Lung (tissue), 17 donors: ENCODE measurements at places on chromosomes 11 and 22. TPM values are rescaled to one million over a fixed set of nuclear protein-coding genes. Genes with fewer than 3 reads are reported as not detected.

DNA sequence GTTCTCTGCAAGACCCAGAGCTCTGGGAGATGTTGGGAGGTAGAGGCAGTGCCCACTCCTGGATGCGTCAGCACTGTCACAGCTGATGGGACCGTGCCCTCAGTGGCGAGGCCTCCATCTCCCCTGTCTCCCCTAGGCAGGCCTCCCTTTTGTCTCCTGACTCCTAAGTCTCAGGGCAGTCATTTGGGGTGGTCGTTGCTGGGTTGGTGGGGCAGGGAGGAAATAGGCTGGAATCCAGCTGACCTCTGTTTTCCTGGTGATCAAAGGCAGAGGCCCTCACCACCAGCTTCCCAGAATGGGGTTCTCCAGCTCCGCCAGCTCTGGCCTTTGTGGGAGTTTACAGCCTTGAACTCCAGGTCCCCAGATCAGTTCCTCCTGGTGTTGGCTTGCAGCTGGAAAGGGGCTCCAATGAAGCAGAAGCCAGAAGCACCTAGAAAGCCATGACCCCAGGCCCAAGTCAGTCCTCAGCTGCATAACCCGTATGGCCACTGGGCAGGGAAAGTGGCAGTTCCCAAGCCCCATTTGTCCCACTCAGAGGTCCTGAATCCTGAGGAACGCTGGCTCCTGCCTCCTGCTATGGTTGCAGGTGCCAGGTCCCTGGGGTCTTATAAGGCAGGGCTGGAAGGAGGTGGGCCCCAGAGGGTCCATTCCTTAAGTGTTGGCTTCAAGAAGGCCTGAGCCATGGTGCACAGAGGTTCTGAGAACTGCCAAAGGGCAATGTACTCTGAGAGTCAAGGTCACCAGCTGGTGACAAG, 7.3 kb upstream of the FXYD2 start:
- DNase-seq, result peak; percentile 8

Gene PGA4
- total RNA-seq, result 1.8 TPM

Gene ASRGL1
- 36.1 TPM for total RNA-seq

DNA sequence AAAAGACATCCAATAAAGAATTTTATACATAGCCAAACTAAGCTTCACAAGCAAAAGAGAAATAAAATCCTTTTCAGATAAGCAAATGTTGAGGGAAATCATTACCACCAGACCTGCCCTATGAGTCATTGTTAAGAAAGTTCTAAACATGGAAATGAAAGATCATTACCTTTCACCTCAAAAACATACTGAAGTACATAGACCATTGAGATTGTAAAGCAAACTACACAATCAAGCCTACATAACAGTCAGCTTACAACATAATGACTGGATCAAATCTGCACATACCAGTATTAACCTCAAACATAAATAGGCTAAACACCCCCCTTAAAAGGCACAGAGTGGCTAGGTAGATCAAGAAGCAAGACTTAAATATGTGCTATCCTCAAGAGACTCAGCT, 501.0 kb upstream of the LUZP2 start:
- DNase-seq, result no peak

Gene BSX
- not detected for total RNA-seq

- no peak for DNase-seq
Measured at GRCh38 chr11:14082338-14082737, 119.8 kb downstream of the SPON1 start.

Gene FHIP1B
- total RNA-seq, result 42.0 TPM

DNA sequence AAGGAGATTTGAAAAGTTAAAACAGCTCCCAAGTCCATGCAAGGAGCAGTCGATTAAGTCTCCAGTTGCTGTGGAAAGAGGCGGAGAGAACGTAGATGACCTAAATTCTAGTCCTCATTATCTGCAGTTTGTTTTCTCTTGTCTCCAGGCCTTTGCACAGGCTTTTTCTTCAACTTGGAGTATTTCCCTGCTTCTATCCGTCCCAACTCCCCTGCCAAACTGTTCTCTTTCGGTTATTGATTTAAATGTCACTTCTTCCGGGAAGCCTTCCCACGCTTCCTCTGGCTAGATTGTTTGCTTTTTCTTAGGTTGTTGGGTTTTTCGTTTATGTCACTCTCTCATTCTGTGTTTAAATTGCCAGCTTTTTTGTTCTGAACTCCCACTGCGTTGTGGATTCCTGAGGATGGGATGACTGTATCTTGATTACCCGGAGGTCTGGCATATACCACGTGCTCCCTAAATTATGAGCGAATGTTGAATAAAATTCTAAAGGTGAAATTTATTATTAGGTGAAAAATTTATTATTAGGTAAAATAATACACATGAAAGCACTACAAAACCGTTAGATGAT, 463 bp downstream of the TMEM126B start:
- no peak for DNase-seq

GRCh38 chr11:2459016-2459725, 14.4 kb downstream of the KCNQ1 start:
- no peak for DNase-seq

- DNase-seq, result no peak
Measured at GRCh38 chr22:19480173-19480568, 451 bp downstream of the CDC45 start.

Gene ENTHD1
- not detected for total RNA-seq

- no peak for DNase-seq
Measured at GRCh38 chr11:86370922-86371594, 3.6 kb upstream of the CCDC81 start.

- no peak for DNase-seq
Measured at GRCh38 chr11:17851697-17852096, 117.1 kb downstream of the KCNC1 start.

Gene LDHAL6A
- total RNA-seq, result not detected

Gene DCPS
- 20.4 TPM for total RNA-seq

Gene C11orf65
- 3.3 TPM for total RNA-seq

- DNase-seq, result no peak
Measured at GRCh38 chr22:30167296-30167695, 79.3 kb downstream of the LIF start.

Gene PRSS23
- 19.3 TPM for total RNA-seq

GRCh38 chr11:57493507-57494503, 21.7 kb downstream of the SLC43A1 start:
- peak; percentile 52 for DNase-seq

Gene APOL4
- total RNA-seq, result 9.8 TPM

GRCh38 chr11:89361734-89362133, 129.4 kb downstream of the NOX4 start:
- peak; percentile 18 for DNase-seq

Gene FGF3
- total RNA-seq, result not detected

GRCh38 chr11:72038491-72038890, 39.8 kb downstream of the IL18BP start:
- peak; percentile 84 for DNase-seq

DNA sequence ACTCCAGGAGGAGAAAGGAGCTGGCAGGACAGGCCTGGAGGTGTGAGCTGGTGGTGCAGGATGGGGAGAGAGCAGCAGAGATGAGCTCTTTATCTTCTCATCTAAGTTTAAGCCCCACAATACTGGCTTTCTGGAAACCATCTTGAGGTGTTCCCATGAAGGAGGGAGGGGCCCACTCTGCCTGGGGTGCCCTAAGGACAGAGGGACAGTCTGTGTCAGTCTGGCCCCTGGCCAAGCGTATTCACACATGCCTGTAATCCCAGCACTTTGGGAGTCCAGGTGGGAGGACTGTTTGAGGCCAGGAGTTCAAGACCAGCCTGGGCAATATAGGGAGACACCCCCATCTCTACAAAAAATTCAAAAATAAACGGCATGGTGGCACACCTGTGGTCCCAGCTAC, 8.9 kb downstream of the SERHL2 start:
- DNase-seq, result no peak

Gene TXN2
- 72.0 TPM for total RNA-seq

GRCh38 chr22:39913886-39914285, 13.0 kb downstream of the GRAP2 start:
- DNase-seq, result no peak

DNA sequence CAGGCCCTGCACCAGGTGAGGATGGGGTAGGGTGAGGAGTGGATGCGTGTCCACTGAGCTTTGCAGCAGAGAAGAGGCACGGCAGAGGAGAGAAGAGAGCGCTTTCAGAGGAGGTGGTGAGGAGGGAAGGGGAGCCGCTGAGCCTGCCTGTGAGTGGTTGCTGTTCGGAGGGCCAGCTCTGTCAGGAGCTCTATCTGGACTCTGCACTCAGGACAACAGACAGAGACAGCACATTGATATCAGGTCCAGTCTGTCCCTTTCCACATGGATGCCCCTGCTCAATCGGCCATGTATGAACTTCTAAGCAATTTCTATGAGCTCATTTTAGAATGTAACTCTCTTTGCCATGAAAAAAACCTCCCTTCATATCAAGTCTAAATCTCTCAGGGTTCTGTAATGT, 158.6 kb downstream of the KIRREL3 start:
- no peak for DNase-seq

Gene CREB3L1
- 16.8 TPM for total RNA-seq

DNA sequence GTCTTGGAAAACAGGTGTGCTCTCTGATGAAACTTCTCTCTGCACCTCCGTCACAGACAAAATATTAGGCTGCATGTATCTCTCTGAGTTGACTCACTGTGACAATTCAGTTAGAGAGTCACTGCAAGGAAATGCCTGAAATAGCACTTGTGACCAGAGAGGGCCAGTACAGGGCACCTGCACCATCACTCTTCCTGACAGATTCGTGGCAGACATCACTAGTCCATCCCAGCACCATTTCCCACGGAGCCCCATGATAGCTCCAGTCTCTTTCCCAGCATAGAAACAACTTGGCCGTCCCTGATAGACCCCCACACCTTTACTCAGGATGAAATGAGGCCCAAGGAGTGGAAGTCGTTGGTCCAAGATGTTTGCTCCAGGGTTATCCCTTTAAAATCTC, 73.3 kb upstream of the ISX start:
- DNase-seq, result no peak

Gene MRE11
- 67.8 TPM for total RNA-seq

DNA sequence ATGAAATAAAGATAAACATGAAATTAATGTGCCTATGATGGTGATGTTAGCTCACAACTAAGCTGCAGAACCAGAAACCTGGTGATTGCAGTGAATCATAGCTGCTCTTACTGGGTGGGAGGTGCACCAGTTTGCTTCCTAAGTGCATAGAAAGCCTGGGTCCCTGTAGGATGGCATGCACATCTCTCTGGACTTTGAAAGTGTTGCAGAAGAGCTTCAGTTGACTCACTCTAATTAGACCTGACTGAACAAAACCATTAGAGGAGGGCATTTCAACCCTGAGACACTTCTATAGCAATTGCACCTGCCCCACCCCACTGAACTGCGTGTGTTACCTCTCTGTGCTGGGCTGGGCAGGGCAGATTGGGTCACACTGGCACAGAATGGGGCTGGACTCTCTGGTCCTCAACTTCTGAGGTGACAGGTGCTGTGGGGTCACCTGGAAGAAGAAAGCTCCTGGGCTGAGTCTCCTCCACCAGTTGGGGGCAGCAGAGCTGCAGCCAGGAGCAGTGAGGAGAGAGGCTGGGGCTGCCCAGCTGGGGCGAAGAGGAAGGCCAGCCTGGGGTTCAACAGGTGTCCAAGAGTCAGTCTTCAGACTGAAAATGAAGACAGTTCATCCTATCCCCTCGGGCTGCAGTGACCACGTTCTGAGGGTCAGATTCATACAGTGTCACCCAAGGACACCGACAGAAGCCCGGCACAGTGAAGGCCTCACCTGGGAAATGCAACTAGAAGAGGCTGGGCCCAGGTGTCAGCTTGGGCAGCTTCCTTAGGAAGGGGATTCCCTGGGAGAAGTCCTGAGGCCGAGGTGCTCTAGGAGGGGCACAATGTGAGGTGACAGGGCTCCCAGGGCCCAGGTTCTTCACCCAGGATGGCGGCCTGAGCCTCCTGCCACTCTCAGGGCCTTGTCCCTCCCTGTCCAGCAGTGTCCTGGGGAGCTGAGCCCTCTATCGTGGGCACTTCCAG, 58.1 kb downstream of the GGTLC2 start:
- DNase-seq, result no peak

- DNase-seq, result no peak
Measured at GRCh38 chr22:42603427-42603826, 11.3 kb downstream of the POLDIP3 start.

Gene ACTN3
- total RNA-seq, result not detected

GRCh38 chr11:10796191-10796590, 12.5 kb downstream of the EIF4G2 start:
- DNase-seq, result peak; percentile 4

Gene PLAAT5
- 1.1 TPM for total RNA-seq

DNA sequence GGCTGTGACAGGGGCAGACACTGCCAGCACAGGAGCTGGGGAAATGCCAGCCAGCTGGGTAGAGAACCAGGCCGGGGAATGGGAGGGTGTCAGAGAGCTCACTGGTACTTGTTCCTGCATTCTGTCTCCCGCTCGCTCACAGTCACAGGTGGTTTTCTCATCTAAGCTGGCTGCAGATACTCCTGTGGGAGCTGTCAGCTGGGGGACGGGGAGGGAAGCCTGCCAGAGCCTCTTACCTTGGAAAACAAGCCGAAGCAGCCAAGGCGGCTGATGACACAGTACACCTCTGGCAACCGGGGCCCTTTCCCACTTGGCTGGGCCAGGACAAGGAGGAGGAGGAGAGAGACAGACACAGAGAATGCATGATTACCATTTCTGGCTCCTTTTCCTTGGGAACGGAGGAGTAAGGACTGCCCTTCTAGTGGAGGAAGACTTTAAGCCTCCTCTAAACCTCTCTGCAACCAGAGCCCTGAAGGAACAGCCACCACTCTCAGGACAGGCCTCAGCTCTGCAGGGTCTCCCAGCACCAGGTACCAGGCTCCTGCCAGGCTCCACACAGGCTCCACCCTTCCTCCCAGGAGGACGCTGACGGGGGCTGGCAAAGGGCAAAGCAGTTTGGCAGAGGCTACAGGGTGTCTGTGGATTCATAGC, 25.1 kb downstream of the RPL27A start:
- DNase-seq, result no peak

- no peak for DNase-seq
Measured at GRCh38 chr11:78961247-78961646, 386.6 kb upstream of the NARS2 start.
